ENCODE measurements at places on chromosomes 11 and 22.

DNA sequence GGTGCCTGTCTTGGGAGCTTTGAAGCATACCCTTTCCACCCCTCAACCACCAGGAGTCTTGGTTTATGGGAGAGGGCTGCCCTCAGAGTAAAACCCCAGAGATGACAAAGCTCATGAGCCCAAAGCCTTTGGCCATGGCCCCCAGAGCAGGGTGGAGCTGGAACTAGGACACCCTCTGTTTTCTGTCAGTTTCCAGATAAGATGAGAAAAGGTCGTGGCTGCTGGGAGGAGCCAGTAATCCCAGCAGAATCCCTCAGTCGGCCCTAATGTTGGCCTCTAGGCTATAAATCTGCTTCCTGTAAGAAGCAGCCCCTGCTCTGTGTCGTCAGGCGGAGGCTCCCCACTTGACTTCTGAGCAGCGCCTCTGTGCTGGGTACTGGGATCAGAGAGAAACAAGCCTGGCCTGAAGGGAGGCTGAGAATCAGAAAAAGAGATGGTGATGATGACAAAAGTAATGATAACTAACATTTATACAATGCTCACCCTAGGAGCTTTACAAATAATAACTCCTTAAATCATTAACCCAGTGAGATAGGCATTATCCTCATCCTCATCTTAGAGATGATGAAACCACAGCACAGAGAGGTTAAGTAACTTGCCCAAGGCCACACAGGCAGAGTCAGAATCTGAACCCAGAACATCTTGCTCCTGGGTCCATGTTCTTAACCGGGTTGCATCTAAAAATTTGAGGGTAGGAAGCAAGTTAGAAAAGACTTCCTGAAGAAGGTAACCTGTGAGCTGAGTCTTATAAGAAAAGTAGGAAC, 471.4 kb downstream of the SOX6 start:
- no peak for DNase-seq

DNA sequence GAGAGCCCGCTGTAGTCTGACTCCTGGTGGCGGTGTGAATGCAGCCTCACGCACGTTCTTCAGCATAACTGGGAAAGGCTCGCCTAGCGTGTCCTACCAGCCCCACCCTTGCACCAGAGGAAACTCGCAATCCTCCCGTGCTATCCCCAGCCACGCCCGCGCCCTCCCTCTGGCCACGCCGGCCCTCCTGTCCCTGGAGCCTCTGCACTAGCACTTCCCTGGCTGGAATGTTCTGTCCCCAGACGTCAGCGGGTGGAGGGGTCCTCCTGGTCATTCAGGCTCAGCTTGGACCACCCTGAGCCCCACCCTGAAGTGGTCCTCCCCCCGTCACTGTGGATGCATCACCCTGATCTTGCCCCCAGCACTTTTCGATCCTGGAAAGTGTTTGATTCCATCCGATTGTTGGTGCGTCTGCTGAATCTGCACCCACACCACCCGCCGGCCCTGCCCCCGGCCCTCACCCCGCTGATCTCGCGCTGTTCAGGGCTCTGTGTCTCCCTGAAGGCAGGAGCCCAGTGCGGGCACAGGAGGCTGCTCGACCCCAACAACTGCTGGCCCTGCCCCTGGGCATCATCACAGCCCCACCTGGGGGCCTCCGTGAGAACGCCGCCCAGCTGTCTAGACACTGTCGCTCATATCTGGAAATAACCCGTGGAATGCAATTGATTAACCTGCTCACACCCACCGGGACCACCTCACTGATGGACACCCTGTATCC, 437.0 kb downstream of the TBC1D22A start:
- DNase-seq, result no peak

DNA sequence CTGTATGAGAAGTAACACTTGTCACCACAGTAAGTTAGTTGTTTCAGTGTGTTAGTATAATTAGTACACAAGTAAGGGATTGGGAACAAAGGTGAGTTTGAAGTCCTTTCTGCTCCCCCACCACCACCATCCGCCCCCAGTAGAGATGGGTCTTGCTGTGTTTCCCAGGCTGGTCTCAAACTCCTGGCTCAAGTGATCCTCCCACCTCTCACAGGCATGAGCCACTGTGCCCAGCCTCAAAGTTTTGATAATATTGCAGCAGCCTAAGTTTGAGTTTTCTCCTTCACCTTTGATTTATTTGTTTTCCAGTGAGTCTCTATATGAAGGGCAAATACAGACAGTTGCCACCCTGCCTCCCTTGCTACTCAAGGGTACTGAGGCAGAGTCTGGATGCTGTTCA, 23.7 kb upstream of the GRK2 start:
- DNase-seq, result no peak

GRCh38 chr22:37544955-37545702, 15.2 kb upstream of the CDC42EP1 start:
- DNase-seq, result peak; percentile 51

DNA sequence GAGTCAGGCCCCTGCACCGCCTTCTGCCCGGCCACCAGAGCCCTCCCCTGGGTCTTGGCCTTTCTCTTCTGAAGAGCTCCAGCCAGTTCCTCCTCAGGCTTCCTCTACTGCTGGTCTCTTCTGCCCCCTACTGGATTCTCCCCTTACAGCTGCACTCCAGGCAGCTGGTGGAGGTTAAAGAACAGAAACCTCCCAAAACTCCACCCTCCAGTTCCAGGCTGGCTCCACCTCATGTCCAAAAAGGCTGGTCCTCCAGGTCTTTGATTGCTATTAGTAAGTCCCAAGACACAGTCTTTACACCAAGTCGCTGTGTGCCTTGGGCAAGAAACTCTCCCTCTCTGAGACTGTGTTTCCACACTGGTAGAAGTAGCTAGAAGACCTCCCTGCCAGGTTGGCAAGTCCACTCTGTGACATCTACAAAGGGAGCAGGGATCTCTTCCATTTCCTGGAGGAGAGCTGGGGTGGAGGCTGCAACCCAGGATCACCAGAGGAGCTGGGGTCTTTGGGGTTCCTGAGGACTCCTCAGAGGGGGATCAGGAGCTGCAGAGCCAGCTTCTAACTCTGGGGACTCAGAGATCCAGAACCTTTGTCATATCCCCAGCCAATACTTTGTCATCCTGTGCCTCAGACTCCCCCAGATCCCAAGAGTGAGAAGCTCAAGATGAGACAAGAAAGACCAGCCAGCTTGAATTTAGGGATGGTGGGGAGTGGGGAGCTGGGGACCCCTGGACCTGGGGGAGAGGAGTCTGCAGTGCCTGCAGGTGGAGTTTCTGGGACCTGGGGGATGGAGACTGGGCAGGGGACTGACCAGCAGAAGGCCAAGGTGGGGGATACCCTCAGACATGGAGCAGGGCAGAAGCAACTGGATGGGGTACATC, 3.4 kb upstream of the IGLL5 start:
- peak; percentile 71 for DNase-seq

- peak; percentile 5 for DNase-seq
Observed at GRCh38 chr11:36711104-36711825, 113.2 kb upstream of the RAG2 start.

Data from NCI-H69 (cell line).